ENCODE measurements at places on chromosomes 2 and 18.

GRCh38 chr2:185919155-185919554 lies 180.6 kb downstream of the FSIP2 start:
- no peak for DNase-seq

DNA sequence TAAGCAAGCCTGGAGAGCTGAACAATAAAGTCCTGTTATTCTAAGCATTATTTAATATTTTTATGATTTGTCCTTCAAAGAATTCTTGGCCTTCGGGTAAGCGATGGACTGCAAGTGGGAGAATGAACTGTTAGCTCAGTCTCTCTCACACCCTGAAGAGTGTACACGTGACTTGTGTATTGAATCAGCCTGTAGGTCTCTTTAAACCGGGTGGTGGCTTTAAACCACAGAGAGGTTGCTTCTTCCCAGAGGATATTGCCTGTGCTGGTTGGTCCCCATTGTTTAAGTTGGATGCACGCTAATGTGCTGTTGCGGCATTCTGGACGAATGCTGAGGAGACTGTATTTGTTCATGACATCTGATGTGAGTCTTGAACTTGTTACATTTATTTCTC lies 183.3 kb downstream of the LTBP1 start:
- no peak for DNase-seq

GRCh38 chr2:16578081-16578480 lies 87.6 kb downstream of the CYRIA start:
- DNase-seq, result no peak

- DNase-seq, result peak; percentile 58
These were observed 24.9 kb downstream of the BIN1 start for GRCh38 chr2:127081826-127082633.

- DNase-seq, result no peak
These were observed 39.1 kb downstream of the OSBPL6 start for GRCh38 chr2:178233428-178233827.

GRCh38 chr2:231727621-231728020 lies 19.3 kb downstream of the PTMA start:
- peak; percentile 46 for DNase-seq

DNA sequence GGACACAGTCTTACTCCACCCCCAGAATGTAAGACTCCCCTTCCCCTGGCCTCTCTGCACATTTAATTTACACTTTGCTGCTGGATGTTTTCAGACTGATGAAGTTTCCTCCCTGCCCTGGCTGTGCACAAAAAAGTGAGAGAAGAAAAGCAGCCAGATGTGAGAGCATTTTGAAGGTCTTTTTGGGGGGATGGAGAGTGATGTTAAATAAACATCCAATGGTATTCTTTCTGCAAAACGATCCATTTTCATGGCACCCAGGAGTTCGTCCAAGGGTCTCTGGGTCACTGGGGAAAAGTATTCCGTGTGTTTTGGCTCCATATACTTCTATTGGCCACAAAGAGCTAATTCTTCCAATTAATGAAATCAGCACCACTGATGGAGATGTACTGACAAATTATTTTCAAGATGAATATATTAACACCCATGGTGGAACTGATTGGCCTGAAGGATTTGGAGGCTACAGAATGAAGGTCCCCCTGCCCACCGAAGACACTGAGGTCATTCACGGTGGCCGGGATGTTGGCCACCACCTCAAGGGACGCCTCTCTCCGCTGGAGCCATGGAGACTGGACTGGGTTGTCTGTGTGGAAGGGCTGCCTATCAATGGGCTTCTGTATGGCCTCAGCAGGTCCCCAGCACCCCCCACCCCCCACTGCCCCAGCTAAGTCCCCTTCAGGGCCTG lies 107.6 kb upstream of the PKDCC start:
- peak; percentile 85 for DNase-seq

GRCh38 chr2:147789720-147790119 lies 55.1 kb upstream of the ACVR2A start:
- DNase-seq, result peak; percentile 46

DNA sequence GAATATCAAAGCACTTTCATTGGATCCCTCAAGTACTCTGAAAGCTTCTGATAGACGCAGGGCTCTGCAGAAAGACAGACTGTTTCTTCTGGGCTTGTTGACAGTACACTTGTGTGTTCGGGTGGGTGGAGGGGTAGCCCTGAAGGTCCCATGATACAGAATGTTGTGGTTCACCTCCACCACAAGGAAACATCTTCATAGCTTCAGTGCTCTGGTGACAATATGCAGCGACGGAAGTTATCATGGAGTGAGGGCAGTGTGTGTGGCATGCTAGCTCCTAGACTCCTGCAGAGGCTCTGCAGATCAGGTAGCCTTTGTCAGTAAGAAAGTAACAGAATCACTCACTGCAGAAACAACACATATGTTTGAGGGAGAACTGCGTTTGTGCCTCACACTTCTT lies 90.7 kb downstream of the MEIS1 start:
- DNase-seq, result no peak

DNA sequence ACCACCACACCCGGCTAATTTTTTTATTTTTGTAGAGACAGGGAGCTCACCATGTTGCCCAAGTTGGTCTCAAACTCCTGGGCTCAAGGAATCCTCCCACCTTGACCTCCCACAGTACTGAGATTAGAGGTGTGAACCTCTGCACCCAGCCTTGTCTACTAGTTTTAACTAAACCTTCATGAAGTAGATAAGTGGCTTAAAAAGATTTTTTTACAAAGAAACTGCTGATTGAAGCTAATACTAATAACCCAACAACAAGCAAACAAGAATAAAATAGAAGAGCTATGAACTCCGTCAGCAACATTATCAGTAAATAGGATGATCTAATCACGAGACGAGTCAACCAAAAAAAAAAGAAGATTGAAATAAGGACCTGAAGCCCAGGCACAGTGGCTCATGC lies 18.8 kb downstream of the NDUFB3 start:
- DNase-seq, result no peak

- DNase-seq, result no peak
These were observed 170.7 kb upstream of the ERBB4 start for GRCh38 chr2:212709280-212709679.

GRCh38 chr2:154125891-154126290 lies 254.2 kb downstream of the GALNT13 start:
- peak; percentile 3 for DNase-seq

DNA sequence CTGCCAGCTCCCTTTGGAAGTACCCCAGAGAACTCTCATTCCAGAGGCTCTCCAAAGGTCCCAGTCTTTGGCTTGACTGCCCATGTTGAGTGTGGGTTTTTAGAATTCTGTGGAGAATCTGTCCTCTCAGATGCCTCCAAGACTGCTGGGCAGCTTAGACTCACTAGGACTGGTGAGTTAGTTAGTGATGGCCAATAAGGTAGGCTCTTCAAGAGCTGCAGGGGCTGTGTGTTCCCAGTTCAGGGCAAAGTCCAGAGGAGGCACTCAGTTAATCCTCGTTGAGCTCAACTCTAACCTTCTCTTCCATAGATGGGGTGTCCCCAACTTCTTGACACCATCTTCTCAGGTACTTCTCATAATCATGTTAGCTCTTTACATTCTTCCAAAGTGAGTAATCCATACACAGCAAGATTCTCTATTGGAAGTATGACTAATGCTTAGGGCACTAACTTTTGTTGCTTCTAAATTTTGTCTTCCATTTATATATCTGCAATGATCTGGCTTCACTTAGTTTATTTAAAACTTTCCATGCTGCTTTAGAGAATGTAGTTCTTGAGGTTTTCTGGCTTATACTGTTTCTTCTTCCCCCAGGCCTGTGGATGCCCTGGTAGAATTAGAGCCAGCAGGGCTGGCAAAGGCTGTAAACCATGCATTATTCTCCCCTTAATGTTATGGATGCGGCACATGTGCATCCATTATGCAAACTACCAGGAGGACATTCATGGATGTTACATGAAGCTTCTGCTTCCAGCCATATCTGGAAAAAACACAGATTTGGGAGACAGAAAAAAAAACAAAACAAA lies 88.9 kb downstream of the POLE4 start:
- no peak for DNase-seq

DNA sequence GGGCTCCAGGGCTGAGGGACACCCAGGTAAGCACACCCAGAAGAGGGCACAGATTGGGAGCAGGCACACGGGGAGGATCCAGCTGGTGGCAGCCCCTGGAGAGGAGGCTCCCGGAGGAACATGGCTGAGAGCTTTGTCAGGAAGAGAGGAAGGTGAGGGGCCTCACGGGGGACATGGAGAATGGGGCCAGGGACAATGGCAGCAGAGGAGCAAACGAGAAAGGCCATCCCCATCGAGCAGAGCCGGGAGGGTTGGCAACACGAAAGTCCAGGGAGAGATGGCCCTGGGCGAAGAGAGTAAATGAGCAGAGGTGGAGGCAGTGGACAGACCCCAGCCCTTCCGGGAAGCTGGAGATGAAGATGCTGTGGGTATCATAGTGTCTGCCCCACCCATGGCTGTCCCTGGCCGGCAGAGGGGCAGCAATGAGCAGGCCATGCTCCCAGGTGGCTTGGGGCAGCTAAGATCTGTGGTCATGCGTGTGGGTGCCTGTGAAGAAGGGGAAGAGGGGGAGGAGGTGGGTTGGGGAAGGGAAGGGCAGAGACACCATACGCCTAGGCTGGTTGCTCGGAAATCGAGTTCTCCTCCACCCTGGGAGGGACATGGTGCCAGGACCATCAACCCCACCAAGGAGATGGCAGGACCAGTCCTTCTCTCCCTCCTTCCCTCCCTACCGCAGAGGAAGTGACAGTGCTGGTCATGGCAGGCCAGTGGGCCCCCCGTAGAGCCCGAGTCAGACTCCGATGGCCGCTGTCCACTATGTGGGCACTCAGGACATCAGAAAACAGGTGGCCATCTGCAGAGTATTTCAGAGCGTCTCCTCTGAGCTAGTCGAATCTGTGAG lies 191.7 kb downstream of the NDUFA10 start:
- DNase-seq, result no peak

- no peak for DNase-seq
These were observed 131.5 kb downstream of the TMEM17 start for GRCh38 chr2:62374301-62375112.

GRCh38 chr2:58072102-58072501 lies 25.5 kb downstream of the VRK2 start:
- DNase-seq, result no peak

DNA sequence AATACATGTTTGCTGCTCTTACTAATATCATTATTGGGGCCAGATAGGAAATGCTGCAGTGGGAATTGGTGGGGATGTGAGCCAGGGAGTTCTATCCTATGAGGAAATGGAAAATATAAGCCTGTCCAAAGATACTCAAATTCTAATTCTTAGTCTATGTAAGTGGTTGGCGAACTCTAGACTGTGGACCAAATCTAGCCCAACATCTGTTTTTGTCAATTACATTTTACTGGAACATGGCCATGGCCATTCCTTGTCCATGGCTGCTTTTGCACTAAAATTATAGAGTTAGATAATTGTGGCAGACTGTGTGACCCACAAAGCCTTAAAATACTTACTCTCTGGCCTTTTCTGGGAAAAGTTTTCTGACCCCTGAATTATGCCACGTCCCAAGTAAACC lies 113.3 kb downstream of the MGAT5 start:
- DNase-seq, result peak; percentile 95

All from muscle of leg (tissue), 16 donors.